ENCODE measurements at places on chromosomes 7 and 10.

GRCh38 chr7:1668396-1669063 is 1.5 kb upstream of the ELFN1 start:
- no peak for DNase-seq

- DNase-seq, result no peak
Observed at GRCh38 chr7:80826520-80827238, 92.2 kb downstream of the SEMA3C start.

GRCh38 chr10:99531026-99531695 is 1.6 kb upstream of the NKX2-3 start:
- no peak for DNase-seq

DNA sequence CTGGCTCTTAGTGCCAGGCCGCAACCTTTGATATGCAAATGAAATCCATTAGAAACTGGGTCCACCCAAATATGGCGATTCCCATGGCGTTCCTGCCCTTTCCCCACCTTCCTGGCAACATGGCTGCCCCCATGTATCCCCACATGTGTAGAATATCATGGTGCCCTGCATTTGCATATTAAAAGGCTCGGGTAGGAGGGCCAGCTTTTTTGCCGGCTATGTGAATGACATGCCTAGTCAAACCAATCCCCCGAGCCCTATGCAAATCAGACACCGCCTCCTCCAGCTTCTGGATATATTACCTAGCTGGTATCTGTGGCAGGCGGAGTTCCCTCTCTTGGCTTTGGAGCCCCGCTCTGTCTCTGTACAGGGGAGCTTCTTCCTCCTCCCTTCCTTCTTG is 18.3 kb downstream of the MMS19 start:
- DNase-seq, result no peak

DNA sequence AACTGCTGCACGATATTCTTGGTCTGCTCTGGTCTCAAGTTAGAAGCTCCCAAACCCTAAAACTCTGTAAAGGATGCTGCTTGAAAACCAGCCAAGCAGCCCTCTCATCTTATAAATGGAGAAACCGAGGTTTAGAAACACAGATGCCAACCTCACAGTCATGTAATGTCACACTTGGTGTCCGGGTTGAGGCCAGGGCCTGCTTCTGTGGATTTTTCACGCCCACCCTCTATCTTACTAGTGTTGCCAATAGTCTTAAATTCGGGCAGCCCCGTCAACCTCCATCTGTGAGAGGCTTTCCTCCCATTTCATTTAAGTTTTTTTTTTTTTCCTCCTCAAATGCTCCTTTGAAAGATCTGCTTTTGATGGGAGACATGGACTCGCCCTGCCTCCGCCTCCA is 28.9 kb downstream of the PLPP4 start:
- DNase-seq, result no peak

Data from stimulated activated CD8-positive, alpha-beta memory T cell treated with anti-CD3 and anti-CD28 coated beads, Interleukin-7, amount 100 ng/mL, for 4 hours (primary cell).